ENCODE measurements at places on chromosomes 11 and 22.

DNA sequence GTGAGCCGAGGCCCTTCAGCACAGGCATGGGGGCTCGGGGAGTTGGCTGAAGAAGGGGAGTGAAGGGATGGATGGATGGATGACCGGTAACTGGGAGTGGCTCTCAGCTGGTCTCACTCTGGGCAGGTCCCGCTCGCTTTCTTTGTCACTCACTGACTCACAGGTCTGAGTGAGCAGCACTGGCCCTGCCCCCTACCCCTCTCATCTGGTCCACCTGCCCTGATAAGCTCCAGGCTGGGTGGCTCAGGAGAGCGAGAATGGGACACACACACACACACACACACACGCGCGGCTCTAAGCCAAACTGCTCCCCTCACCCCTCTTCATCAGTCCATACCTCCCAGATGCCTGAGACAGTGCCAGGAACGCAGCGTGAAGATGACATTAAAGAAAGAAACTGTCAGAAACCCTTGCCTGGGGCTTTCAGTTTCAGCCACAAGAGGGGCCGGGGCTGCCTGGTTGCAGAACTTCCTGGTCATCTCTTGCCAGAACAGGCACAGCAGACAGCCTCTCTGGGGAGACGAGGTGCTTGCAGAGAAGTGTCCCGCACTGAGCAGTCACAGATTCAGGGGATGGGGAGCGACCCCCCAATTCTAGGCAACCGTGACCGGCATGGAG is 16.5 kb upstream of the SHISAL1 start:
- DNase-seq, result no peak

DNA sequence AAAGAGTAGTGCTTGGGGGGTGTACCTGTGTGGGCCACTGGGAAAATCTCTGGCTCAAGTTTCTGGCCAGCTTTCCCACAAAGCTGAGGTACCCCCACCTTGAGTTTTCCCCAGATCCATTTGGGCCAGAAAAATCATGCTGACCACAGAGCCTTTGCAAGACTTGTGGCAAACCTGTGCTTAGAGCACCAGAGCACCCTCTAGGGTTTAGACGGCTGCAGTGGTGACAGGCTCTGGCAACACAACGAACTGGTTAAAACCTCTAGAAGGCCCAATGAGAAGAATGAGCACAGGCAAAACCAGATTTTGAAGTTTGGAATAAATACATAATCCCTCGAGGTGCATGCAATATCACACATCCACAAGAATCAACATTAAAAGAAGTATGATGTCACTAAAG is 290.7 kb upstream of the FOLH1 start:
- DNase-seq, result no peak

- DNase-seq, result no peak
Observed at GRCh38 chr22:42039271-42039670, 31.3 kb downstream of the NAGA start.

GRCh38 chr22:31246687-31247086 is 34.6 kb downstream of the LIMK2 start:
- no peak for DNase-seq

GRCh38 chr11:110031171-110031570 is 62.0 kb upstream of the ZC3H12C start:
- no peak for DNase-seq

GRCh38 chr22:35530700-35531099 is 9.9 kb upstream of the RASD2 start:
- DNase-seq, result no peak

- DNase-seq, result no peak
Observed at GRCh38 chr11:68337399-68337835, 25.0 kb downstream of the LRP5 start.

- no peak for DNase-seq
Observed at GRCh38 chr11:44602891-44603310, 37.4 kb downstream of the CD82 start.

DNA sequence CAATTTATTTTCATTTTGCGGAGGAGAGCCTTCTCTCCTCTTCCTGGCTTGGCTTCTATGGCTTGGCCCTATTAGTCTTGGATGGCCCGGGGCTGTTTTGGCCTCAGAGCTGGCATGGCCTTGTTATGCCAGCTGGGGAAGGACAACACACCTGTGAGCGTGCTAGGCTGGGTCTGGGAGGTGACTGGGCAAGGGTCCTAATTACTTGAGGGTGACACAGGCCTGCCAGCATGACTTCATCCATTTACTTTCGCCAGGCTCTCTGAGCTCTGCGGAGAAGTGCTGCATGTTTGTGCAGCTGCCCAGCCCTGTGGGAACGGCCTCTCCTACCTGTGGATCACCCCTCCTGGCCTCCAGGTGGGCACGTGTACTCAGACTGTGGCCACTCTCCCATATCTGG is 153.6 kb downstream of the SNX19 start:
- DNase-seq, result no peak

DNA sequence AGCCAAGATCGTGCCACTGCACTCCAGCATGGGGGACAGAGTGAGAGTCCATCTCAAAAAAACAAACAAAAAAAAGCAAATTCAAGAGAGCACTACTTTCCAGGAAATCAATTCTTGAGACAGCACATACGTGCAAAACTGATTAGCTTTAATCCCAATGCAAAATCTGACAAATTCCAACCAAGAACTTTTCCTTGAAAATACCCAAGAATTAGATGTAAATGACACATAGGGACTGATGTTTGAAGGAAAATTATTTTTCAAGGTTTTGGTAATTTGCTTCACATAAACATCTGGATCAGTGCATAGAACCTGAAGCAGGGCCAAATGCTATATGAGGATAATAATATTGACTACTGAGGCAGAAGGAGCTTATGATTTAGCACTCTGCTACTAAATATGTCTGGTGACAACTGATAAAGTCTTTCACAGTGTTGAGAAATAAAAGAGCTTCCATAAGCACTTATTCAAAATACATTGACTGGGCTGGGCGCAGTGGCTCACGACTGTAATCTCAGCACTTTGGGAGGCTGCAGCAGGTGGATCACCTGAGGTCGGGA is 8.8 kb downstream of the MAJIN start:
- no peak for DNase-seq

DNA sequence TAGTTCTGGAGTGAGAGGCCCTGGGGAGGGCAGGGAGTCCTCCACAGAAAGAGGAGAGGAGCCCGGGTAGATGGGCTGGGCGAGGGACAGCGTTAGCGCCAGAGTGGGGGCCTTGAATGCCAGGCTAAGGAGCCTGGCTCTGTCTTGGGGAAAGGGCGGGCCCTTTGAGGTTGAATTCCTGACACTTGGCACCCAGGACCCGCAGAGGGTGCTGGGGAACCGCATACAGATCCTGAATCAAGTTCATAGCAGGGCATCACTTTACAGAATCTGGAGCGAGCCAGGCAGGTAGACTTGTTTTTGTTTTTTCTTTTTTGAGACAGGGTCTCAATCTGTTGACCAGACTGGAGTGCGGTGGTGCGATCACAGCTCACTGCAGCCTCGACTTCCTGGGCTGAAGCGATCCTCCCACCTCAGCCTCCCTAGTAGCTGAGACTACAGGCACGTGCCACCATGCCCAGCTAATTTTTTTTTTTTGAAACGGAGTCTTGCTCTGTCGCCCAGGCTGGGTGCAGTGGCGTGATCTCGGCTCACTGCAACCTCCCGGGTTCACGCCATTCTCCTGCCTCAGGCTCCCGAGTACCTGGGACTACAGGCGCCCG is 6.1 kb downstream of the CARNS1 start:
- DNase-seq, result no peak

DNA sequence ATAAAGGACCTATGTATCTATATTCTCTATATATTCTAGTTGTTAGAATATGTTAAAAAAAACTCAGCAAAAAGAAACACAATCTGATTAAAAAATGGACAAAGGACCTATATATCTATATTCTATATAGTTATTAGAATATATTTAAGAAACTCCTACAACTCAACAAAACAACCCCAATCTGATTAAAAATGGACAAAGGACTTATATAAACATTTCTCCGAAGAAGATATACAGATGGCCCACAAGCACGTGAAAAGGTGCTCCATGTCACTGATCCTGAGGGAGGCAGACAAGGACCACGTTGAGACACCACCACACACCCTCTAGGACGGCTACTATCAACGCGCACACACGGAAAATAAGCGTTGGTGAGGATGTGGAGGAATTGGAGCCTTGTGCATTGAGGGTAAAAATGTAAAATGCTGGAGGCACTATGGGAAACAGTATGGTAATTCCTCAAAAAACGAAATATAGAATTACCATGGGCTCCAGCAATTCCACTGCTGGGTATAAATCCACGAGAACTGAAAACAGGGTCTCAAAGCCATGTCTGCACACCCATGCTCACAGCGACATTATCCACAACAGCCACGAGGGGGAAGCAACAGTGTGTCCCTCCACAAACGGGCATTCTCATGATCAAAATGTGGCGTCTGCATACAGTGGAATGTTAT is 22.7 kb downstream of the YPEL1 start:
- DNase-seq, result no peak

DNA sequence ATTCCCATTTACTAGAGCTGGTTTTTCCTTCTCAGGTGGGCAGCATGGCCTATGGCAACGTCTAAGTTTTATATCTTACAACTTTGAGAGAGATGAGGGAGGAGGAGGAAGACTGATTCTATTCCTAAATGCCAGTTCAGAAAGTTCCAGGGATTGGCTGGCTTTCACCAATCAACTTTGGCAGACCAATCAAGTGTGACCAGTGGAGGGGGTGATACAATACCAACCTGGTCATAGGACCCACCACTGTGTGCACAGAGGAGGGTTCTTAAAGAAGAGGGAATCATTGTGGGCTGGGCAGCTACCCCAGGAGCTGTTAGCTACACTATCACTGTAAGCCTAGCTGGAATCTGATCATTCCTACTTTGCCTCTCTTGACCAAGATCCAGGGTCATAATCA is 8.1 kb downstream of the DIXDC1 start:
- no peak for DNase-seq

DNA sequence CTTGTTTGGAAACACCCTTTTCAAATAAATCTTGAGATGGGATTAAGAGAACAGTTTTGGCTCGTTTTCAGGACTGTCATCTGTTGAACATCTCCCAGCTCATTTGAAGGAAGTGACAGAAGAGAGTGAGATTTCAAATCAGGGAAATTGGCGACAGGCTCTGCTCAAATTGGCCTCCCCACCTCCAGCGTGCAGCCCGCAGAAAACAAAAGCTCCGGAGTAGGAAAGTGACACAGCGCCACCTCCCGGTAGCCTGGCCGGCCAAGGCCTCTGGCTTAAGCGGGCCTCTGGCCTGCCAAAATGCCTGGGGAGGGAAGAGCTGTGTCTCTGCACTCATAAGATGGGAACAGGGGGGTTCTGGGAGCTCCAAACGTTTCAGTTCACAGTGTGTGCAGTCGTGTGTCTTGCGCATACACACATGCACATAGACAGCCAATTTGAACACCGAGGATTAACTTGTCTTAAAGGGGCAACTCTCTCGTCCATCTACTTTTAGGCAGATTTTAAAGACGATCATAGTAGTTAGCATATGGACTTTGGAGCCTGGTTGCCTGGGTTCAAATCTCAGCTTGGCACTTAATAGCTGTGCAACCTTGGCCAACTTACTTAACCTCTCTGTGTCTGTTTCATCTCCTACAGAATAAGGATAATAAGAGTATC is 132.7 kb upstream of the RCN1 start:
- peak; percentile 74 for DNase-seq
